ENCODE measurements at places on chromosomes 4 and X.
A peak's percentile ranks its signal among the peaks of the same experiment; 100 is the strongest.

DNA sequence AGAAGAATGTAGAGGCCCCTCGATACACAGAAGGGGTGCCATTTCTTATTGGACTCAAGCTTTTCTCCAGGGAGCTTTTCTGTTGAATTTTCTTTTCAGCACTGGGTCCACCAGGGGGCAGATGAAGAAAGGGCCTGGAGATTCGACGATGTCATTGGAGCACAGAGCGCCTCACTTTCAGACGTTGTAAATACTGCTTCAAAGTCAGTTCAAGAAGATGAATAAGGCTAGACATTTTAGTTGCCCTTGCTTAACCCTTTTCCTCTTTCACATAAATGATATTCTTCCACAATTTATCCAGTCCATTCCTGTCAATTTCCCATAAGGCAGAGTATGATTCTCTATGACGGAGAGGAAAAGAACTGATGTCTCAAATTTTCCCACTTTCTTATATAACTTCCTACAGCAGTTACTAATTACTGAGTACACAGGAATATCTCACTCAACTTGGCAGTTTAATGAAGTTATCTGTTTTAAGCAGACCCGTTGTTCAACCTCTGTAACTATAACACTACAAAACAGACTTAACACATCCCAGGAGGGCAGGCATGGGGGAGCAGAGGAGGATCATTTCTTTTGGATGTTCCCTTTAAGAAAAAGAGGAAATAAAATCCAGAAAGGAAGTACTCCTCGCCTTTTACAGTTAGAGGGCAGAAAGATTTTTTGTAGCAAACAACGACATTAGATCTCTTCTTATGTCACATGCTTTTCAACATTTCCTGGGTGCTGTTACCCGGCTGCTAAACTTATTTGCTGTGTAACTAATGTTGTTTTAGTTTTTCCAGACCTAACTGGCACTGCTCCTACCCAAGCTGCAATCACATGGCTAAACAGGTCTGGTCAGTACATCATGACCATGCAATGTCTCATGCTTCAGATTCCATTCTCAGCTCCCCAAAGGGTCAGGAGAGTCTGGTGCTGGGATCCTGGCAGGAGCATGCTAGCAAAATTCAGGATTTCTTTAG is 12.2 kb upstream of the CENPU start:
- peak; percentile 68 for DNase-seq

DNA sequence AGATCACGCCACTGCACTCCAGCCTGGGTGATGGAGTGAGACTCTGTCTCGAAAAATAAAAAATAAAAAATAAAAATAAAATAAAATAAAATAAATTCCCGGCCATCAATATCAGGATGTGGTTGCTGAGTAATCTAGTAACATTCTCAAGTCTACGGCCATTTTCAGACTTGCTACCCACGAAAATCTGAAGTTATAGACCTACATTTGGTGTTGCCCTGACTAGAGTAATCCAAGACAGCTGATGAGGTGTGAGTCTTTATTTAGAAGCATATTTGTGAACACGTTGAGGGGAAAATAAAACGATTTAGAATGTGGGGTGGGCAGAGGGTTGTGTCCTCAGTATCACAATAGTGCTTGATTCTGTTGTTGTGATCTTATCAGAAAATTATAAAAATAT is 130.2 kb upstream of the MID1 start:
- DNase-seq: no peak

- DNase-seq: no peak
These were observed 63.0 kb upstream of the ZXDB start for GRCh38 chrX:57528670-57529255.

GRCh38 chr4:52711834-52712250 is 39.4 kb downstream of the ERVMER34-1 start:
- DNase-seq: no peak

- DNase-seq: no peak
These were observed 148.4 kb downstream of the STPG2 start for GRCh38 chr4:97994765-97995465.

DNA sequence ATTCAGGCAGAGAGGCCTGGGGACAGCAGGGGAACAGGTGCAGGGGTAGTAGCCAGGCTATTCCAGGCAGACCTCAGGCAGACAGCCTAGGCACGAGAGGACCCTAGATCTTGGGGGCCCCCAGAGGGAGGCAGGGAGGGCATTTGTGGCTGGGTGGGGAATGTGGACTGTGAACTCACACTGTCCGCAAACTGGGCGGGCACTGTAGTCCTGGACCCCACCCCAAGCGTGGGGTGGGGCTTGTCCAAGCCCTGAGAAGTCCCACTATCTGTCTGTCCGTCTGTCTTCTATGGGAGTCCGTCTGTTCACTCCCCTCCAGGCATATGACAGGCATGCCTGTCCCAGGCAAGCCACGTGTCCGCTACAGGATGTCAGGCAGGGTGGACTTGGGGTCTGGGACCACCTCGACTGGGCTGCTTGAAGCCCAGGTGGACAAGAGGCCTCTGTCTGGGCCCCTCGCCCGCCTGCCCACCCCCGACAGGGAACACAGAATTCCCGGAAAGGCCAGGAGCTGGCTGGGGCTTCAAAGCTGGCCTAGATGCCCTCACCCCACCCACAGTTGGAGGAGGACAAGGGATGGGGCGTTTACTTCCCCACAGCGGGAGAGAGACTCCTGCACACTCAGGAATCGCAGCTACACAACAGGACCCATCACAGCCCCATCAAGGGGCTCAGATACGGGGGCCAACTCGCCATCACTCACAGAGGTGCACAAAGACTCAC is at the start of gene SLC38A5:
TSS of gene SLC38A5 (minus strand) at position 151 of the 723 bp plus-strand sequence. CDS start 2,336 bp downstream, outside the sequence.
- DNase-seq: no peak

GRCh38 chrX:42755815-42756214 is 22.1 kb downstream of the PPP1R2C start:
- DNase-seq: no peak

DNA sequence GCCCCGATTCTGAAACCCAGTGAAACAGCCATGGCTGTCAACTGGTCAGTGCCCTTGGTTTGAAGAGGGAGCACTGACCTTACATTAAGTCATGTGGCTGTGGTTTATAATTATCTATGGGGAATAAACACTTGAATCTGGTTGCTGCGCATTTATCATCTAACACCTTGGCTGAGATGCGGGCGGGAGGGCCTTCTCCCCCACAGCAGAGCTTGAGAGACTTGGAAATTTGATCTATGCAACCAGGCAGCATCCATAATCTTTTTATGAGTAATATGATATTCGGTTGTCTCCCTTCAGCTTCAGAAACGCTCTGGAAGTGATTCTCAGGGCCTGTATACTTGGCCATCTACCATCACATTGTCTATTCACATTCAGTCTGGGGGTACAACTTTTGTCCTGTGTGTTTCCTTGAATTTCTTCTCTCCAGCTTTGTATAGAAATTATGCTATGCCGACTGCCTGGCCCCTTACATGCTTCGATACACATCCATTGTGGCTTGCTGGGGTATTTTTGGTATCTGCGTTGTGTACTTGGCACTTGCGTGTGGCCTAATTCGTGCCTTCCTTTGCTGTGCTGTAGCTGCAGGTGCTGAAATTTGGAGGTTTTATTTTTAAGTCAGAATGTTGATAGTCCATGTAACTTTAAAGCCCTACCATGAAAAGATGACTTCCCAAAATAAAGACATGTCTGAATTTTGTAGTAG is 321.6 kb downstream of the ARHGAP10 start:
- no peak for DNase-seq

All from stimulated activated CD4-positive, alpha-beta T cell treated with anti-CD3 and anti-CD28 coated beads, Interleukin-4, amount 100 ng/mL, for 4 hours (primary cell).